ENCODE measurements at places on chromosomes 11 and 22.

- no peak for DNase-seq
Measured at GRCh38 chr11:3119141-3119821, 45.8 kb downstream of the OSBPL5 start.

GRCh38 chr11:76453248-76453647 lies 8.4 kb downstream of the EMSY start:
- DNase-seq = no peak

- DNase-seq = no peak
Measured at GRCh38 chr11:93361435-93361834, 30.9 kb downstream of the DEUP1 start.

DNA sequence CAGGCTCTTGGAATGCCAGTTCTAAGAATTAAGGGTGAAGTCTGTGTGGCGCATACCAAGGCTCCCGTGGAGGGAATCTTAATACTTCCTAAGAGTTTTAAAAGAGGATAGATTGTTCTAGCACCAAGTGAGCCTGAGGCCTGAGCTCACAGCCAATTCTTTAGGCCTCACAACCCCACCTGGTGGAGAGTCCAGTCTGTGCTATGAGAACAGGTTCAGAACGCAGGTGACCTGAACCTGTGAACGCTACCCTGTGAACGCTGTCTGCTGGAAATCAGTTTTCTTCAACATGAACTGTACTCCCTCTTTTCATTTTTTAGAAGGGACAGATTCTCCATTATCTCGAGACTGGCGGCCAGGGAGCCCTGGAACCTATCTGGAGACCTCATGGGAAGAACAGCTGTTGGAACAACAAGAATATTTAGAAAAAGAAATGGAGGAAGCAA lies 43.2 kb upstream of the DLAT start:
- DNase-seq = peak; percentile 33

DNA sequence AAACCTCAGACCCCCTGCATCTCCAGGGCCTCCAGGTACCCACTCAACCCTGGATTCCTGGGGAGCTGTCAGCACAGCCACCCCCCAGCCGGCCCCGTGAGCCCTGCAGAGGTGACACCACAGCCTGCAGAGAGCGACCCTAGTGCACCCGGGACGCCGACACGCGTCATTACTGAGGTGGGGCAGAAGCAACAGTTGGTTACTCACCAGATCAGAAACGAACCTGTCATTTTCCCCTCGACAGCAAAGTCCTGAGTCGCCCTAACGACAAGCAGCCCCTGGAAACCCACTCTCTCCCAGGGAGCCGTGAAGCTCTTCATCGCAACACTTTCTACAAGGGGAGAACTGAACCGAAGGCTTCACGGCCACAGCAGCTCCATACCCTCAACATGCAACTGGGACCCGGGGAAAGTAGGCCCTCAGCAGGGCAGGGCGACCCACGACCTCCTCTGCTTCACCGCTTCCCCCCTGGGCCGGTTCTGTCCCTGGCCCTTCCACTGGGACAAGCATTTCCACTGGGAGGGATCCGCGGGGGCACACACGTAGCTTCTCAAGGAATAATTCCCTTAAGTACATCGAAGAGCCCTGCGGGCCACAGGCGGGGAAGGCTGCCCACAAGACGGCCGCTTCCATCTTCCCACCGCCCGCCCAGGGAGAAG lies 1.6 kb downstream of the BRD1 start:
- peak; percentile 27 for DNase-seq

- DNase-seq = no peak
Measured at GRCh38 chr11:122676638-122677037, 21.1 kb downstream of the UBASH3B start.

All from fibroblast of skin of scalp (primary cell).